SK-N-DZ (cell line): ENCODE measurements at places on chromosomes 1 and 21.

DNA sequence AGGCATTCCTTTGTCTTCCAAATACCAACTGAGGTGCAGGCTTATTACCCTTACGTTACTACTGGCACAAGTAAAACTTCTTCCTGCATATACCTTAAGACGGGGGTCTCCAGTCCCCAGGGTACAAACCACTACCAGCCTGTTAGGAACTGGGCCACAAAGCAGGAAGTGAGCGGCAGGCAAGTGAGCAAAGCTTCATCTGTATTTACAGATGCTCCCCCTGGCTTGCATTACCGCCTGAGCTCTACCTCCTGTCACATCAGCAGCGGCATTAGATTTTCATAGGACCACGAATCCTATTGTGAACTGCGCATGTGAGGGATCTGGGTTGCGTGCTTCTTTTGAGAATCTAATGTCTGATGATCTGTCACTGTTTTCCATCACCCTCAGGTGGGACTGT is 113.1 kb downstream of the SLC45A1 start:
- peak; percentile 9 for DNase-seq

GRCh38 chr1:110148961-110149360 is 1.3 kb upstream of the SLC6A17 start:
- no peak for DNase-seq

GRCh38 chr1:203589595-203589994 is 37.0 kb upstream of the ATP2B4 start:
- DNase-seq = no peak

GRCh38 chr1:213231795-213232231 is 180.8 kb downstream of the RPS6KC1 start:
- DNase-seq = peak; percentile 78

DNA sequence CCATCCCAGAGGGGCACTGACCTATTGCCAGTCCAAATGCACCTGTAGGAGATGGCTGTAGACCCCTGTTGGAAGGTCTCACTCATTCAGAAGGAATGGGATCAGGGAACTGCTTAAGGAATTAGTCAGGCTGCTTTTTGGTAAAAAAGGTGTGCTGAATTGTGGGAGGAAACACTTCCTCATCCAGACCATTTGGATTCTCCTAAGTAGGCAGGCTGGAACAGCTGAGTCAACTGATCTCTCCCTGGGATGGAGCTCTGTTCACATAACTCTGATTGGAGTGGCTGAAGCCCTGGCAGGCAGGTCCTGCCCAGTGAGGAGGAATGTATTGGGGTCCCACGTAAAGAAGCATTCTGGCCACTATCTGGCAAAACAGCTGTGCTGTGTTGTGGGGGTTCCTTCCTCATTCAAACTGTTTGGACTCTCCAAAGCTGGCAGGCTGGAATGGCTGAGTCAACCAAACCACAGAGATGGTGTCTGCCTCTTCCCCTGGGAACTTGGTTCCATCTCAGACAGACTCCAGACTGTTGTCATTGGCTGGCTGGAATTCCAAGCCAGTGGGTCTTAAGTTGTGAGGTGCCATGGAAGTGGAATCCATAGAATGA is 70.7 kb upstream of the PDC start:
- no peak for DNase-seq

DNA sequence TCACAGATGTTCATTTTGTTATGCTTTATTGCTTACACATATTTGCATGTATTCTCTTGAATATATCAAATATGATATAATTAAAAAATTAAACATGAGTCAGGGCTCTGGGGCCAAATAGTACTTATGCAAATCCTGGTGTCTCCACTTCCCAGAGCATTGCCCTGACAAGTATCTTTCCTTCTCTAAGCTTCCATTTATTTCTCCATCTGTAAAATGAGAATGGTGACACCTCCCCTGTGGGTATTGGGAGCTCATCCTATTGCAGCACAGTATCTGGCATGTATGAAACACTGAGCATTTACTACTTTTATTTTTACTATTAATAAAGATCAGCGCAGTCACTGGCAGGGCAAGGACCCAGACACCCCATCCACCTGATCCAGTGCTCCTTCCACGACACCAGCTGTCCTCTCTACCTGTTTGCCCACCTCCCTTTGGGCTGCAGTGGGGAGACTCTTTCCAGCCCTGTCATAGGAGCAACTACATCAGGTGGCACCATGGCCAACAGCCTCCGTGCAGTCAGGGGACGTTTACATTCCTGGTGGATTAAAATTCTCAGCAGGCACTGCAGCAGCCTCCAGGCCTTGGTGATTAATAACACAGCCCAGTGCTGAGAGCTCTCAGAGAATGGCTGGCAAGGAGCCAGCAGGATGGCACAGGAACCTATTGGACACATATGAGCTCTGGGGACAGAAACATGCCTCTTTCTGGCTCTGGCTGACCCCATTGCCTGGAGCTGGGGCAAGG is 113.0 kb downstream of the DMRTB1 start:
- DNase-seq = no peak

DNA sequence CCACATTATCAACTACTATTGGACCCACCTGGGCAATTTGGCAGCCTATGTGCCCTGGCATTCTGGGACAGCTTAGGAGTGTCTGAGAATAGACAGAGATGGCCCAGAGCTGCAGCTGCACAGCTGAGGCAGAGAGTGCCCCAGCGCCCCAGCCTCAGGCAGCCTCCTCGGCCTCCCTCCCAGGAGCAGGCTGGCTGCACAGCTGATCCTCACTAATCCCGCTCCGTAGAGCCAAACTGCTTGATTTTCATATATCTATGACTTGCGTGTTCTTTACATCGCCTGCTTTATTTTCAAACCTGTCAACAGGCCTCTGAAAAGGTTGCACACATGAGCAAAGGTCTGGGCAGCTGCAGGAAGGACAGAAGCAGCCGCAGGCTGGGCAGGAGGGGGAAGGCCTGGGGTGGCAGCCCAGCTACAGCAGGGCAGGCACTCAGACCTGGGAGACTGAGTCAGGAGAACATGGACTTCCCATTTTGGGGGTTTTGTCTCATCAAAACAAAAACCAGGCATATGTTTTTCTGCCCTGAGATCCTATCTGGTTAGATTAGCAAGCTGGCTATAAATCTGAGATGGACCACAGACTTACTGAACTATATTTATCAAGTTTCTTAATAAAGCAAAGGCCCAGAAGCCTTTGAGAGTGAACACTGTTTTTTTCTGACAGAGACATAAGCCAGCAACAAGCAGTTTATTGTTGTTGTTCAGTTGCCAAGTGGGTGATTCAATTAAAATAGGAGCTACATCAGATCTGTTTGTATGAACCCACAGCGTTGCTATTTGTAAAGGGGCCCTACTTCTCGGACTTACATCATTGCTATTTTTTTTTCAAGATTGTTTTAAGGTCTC is 301.8 kb upstream of the DUSP10 start:
- DNase-seq = peak; percentile 93

- DNase-seq = no peak
Observed at GRCh38 chr1:31848381-31848897, 32.6 kb upstream of the SPOCD1 start.

- no peak for DNase-seq
Observed at GRCh38 chr1:169316556-169316955, 51.0 kb downstream of the NME7 start.

DNA sequence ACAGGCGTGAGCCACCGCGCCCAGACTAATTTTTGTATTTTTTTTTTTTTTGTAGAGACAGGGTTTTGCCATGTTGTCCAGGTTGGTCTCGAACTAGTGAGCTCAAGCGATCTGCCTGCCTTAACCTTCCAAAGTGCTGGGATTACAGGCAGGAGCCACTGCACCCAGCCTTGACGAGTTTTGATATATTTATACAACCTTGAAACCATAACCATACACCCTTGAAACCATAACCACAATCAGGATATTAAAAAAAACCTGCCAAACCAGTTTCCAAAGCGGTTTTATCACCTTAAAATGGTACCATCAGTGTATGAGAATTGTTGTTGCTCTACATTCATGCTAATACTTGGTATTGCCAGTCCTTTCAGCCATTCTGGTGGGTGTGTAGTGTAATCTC is 3.7 kb upstream of the PHACTR4 start:
- no peak for DNase-seq

GRCh38 chr1:222547944-222548671 is at the start of gene HHIPL2:
HHIPL2 (minus strand) TSS chr1:222548104; CDS start chr1:222548044, 60 bp downstream.
- no peak for DNase-seq

DNA sequence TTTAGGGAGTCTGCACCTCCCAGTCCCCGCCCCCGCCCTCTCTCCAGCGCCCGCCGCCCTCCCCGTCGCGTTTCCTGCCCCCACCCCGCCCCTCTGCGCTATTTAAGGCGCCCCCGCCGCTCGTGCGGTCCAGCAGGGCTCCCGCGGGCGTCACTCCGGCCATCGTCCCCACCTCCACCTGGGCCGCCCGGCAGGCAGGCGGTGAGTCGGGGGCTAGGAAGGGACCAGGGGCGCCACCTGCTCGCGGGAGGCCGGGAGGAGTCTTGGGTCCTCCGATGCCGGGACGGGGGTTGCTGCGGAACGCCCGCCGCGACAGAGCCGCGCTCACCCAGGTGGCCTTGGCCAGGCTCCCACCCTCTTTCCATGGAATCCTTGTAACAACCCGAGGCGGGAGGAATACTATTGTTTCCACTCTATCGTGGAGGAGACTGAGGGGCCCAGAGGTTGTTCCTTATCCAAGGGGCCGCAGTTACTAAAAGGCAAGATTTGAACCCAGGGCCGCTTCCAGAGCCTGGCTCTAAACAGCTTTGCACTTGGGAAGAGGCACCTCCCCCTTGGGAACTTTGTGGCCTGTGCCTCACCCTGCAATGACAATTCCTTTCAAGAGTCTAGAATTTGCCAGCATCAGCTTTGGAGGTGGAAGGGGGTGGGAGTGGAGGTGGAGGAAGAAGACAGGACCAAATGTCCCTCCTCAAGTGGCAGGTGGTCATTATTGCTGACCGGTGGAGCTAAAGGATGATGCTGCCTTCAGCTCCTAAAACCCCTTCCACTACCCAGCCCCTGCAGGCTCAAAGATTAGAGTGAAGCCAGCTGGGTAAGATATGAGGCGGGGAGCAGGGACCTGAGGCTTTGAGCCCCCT is at the start of gene GJA4:
Gene GJA4, plus strand, starts transcription at position 132 of the 860 bp plus-strand sequence. CDS start 1,215 bp downstream, outside the sequence.
- DNase-seq = no peak

DNA sequence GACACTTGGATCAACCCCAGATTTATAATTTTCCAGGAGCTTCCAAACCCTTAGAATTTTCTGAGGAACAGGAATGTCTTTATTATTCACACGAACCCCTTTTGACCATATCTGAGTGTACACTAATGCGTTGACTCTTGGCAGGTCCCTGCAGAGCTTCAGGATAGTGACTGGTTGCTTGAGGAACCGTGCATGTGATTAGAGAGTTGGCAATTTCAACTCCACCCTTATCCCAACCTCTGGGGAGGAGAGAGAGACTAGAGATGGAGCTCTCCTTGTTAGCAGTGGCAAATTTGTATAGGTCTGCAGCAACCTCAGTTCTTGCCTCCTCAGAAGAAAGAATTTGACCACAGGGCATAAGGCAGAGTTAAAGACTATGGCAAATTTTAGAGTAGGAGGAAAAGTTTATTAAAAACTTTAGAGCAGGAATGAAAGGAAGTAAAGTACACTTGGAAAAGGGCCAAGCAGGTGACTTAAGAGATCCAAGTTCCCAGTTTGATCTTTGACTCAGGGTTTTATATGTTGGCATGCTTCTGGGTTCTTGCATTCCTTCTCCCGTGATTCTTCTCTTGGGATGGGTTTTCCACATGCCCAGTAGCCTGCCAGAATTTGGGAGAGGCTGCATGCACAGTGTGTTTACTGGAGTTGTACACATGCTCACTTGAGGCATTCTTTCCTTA is 93.8 kb upstream of the ETV3 start:
- DNase-seq = no peak

DNA sequence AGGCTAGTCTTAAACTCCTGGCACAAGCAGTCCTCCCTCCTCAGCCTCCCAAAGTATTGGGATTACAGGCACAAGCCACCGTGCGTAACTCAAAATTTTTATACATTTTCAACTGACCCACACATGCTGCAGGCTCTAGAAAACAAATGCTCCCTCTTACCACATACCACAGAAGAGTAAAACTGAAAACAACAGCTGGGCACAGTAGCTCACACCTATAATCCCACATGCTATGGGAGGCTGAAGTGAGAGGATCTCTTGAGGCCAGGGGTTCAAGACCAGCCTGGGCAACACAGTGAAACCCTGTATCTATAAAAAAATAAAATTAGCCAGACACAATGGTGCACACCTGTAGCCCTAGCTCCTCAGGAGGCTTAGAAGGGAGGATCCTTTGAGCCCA is 56.7 kb downstream of the AKT3 start:
- DNase-seq = no peak

GRCh38 chr1:47679826-47680225 is 242.0 kb downstream of the FOXD2 start:
- no peak for DNase-seq

- no peak for DNase-seq
Observed at GRCh38 chr1:112925015-112925414, 31.0 kb downstream of the SLC16A1 start.

DNA sequence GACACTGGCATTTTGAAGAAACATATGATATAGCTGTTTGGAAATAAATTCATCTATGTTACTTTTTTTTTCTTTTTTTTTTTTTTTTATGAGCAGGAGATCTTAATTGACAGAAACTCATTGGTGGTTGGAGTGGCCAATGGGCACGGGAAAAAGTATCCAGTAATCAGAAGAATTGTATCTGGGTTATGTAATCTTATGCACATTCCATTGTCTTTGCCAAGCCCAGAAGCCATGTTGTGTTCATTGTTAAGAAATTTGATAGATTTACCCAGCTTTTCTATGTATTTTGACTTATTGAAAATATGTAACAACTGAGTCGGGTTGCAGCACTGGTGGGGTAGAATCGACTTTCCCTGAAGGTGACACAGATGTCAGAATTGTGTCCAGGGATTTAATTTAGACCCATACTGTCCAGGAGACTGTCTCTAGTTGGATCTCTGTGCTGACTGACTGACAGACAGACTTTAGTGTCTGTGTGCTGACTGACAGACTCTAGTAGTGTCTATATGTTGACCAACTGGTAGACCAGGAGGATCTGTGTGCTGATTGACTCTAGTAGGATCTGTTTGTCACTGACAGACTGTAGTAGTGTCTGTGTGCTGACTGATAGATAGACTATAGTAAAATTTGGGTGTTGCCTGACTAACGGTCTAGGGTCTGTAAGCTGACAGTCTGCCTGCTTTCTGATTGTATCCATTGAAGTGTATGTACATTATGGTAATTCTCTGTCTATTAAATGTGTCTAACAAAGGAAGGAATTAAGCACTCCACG is 12.3 kb upstream of the C4BPB start:
- DNase-seq = no peak
